ENCODE measurements at places on chromosomes 2 and 18. TPM values are rescaled to one million over a fixed set of nuclear protein-coding genes. Genes with fewer than 3 reads are reported as not detected.

DNA sequence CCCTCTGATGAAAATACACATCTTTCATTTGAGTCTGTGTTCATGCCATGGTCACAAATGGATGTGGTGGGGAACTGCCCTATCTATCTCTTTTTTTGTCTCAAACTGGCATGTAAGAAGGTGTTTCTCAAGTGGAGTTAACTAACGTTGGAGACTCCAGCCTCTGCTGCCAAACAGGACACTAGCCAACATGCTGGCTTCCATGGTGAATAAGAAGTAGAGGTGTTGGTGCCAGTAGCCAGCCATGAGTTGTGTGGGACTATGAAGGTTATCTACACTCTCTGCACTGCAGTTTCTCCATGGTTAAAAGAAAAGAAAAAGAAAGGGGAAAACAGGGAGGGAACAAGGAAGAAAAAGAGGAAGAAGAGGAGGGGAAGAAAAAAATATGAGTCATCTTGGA lies 149.0 kb upstream of the TMEM200C start:
- no peak overlapping the region for H3K27ac ChIP-seq
- no peak overlapping the region for H3K4me3 ChIP-seq
- H3K4me1 ChIP-seq = no peaks in the 10 kb centered on the region
- DNase-seq = no peak

DNA sequence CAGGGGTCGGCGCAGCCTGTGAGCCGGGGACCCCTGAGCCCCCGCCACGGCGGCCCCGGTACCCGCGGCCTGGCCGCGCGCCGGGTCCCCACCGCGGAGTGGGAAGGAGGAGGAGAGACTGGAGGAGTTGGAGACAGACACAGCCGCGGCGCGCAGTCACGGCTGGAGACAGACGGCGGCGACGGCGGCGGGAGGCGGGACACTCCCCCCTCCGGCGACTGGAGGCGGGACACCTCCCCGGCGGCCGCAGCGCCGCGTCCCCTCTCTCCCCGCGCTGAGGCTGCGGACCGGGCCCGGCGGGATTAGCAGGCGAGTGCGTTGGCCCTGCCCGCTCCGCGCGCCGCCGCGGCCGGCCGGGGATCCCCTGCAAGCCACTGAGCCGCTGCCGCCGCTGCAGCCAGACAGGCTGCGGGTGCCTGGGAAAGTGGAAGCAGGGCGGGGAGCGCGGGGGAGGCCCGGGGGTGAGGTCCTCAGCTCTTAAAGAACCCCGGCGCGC lies 1.0 kb upstream of the LDLRAD4 start:
- peaks cover 45% of the 10 kb centered on the region for H3K4me1 ChIP-seq
- peak overlapping the region; percentile 87 for H3K4me3 ChIP-seq
- peak overlapping the region; percentile 85 for H3K27ac ChIP-seq
- no peaks in the 10 kb centered on the region for H3K36me3 ChIP-seq
- no peaks in the 10 kb centered on the region for H3K27me3 ChIP-seq

DNA sequence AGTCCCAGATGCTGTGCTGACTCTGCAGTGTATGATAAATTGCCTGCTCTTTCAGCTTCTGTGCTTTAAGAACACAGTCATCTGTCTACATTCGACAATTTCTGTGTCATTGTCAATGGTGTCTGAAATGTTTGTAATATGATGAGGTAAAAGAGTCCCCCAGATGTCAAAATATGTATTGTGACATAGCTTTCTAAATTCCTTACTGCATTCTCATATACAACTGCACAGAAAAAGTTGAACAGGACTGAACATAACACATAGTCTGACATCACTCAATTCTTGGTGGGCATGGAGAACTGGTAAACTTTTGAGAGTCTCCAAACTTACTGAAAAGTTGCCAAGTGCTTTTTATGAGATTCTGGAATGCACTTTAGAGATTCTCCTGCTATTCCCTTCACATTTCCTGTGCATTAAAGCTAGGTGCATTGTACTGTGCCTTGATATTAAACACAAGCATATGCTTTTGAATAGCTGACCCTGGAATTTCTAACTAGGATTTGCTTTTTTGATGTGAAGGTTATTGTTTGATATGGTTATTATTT lies 48.1 kb upstream of the ARHGAP28 start:
- no peak for DNase-seq
- no peak overlapping the region for H3K4me3 ChIP-seq
- no peak overlapping the region for H3K27ac ChIP-seq

GRCh38 chr2:42116195-42117181 lies 52.7 kb upstream of the EML4 start:
- H3K27me3 ChIP-seq = no peaks in the 10 kb centered on the region
- peak overlapping the region; percentile 54 for H3K27ac ChIP-seq
- DNase-seq = no peak
- no peak overlapping the region for H3K4me3 ChIP-seq
- H3K4me1 ChIP-seq = peaks cover 3% of the 10 kb centered on the region

GRCh38 chr2:8281950-8282857 lies 399.7 kb upstream of the ID2 start:
- H3K4me1 ChIP-seq = no peaks in the 10 kb centered on the region
- H3K27ac ChIP-seq = no peak overlapping the region
- DNase-seq = no peak
- H3K4me3 ChIP-seq = no peak overlapping the region

DNA sequence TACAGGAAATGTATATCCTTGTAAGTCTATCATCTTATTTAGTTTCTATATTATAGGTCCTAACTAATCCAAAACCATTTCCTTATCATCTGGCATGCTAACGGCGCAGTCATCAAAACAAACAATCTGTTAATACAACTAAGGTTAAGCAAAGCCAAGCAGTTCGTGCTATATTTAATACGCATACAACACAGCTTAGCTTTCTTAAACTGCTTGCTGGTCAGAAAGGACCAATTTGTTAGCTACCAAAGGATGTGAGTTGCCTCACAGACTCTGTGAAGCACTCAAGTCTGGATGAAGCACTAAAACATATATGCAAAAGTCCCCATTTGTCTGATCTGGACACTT lies 67.0 kb downstream of the ZEB2 start:
- DNase-seq = no peak
- no peaks in the 10 kb centered on the region for H3K27me3 ChIP-seq
- no peaks in the 10 kb centered on the region for H3K36me3 ChIP-seq

GRCh38 chr2:85903849-85904248 lies 15.1 kb upstream of the ST3GAL5 start:
- H3K27ac ChIP-seq = no peak overlapping the region
- H3K4me3 ChIP-seq = no peak overlapping the region
- H3K4me1 ChIP-seq = peaks cover 3% of the 10 kb centered on the region
- H3K36me3 ChIP-seq = no peaks in the 10 kb centered on the region
- no peaks in the 10 kb centered on the region for H3K27me3 ChIP-seq

DNA sequence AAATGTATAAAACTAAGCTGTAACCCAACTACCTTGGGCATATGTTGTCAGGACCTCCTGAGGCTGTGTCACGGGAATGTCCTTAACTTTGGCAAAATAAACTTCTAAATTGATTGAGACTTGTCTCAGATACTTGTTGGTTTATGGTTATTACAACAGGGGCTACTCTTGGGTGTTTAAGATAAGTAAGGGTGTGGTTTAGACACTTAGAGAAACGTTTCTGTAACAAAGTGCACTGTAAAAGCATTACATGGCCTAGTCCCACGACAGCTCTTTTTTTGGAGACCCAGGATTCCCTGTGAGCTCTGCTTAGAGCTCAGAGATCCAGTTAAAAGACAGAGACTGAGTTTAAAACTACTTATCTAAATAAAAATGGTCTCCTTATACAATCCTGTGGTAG lies 32.3 kb upstream of the LIPG start:
- H3K27me3 ChIP-seq = no peaks in the 10 kb centered on the region
- H3K27ac ChIP-seq = no peak overlapping the region
- H3K4me1 ChIP-seq = no peaks in the 10 kb centered on the region
- DNase-seq = no peak

- no peak overlapping the region for H3K27ac ChIP-seq
- DNase-seq = no peak
- no peaks in the 10 kb centered on the region for H3K4me1 ChIP-seq
- no peaks in the 10 kb centered on the region for H3K27me3 ChIP-seq
- no peak overlapping the region for H3K4me3 ChIP-seq
These were observed 22.2 kb downstream of the TSN start for GRCh38 chr2:121777699-121778058.

- no peak for DNase-seq
- H3K4me3 ChIP-seq = no peak overlapping the region
- H3K27me3 ChIP-seq = no peaks in the 10 kb centered on the region
- no peak overlapping the region for H3K27ac ChIP-seq
- H3K4me1 ChIP-seq = peaks cover 38% of the 10 kb centered on the region
These were observed 3.6 kb downstream of the RPRM start for GRCh38 chr2:153474876-153475435.

GRCh38 chr2:42974721-42975717 lies 182.6 kb upstream of the HAAO start:
- peaks cover 10% of the 10 kb centered on the region for H3K4me1 ChIP-seq
- no peaks in the 10 kb centered on the region for H3K36me3 ChIP-seq

GRCh38 chr2:6793371-6793770 lies 72.3 kb downstream of the CMPK2 start:
- no peak for DNase-seq
- H3K36me3 ChIP-seq = no peaks in the 10 kb centered on the region
- no peaks in the 10 kb centered on the region for H3K27me3 ChIP-seq
- H3K4me1 ChIP-seq = no peaks in the 10 kb centered on the region
- H3K4me3 ChIP-seq = no peak overlapping the region

- DNase-seq = no peak
- no peaks in the 10 kb centered on the region for H3K4me1 ChIP-seq
- peaks cover 67% of the 10 kb centered on the region for H3K36me3 ChIP-seq
- H3K27ac ChIP-seq = no peak overlapping the region
- H3K27me3 ChIP-seq = no peaks in the 10 kb centered on the region
These were observed 21.2 kb downstream of the ATIC start for GRCh38 chr2:215332872-215333595.

DNA sequence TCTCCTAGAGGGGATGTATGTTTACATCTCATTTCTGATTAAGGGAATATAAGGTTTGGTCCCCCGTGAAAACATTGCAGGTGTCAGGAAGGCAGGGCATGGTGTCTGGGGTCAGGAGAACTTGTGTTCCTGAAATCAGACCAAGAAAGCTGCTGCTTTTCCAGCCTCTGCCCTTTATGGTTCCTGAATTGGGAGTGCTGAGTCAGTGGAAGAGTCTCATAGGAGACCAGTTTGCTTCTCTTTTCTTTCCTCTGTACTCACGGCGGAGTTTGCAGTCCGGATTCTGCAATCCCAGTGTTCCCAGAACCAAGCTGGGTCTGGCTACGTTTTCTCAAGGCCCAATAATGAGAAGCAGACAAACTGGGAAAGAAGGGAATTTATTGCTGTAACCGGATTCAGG lies 5.1 kb upstream of the MARCO start:
- no peak overlapping the region for H3K27ac ChIP-seq
- H3K36me3 ChIP-seq = no peaks in the 10 kb centered on the region
- H3K27me3 ChIP-seq = no peaks in the 10 kb centered on the region
- no peak overlapping the region for H3K4me3 ChIP-seq
- no peaks in the 10 kb centered on the region for H3K4me1 ChIP-seq

- no peaks in the 10 kb centered on the region for H3K4me1 ChIP-seq
- H3K4me3 ChIP-seq = no peak overlapping the region
- no peaks in the 10 kb centered on the region for H3K36me3 ChIP-seq
- no peak for DNase-seq
These were observed 1018.9 kb upstream of the ZEB2 start for GRCh38 chr2:145538661-145539350.

DNA sequence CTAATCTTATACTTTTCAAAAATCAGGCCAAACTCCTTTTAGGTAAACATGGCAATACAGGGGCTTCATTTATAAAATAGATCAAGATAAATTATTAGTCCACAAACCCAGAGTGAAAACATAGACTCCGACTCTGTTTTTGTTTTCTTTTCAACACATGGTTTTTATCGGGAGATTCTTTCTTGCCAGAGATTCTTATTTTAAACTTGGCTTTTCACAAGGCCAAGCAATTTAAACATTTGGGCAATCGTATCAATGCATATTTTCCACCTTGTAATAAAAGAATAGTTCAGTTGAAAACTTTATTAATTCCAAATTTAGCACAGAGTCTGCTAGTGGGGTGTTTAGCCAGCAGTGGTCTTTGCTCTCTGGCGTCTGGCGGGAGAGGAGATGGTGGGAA lies 71.9 kb downstream of the SOX11 start:
- H3K36me3 ChIP-seq = no peaks in the 10 kb centered on the region
- H3K27me3 ChIP-seq = no peaks in the 10 kb centered on the region
- no peak overlapping the region for H3K4me3 ChIP-seq
- H3K4me1 ChIP-seq = no peaks in the 10 kb centered on the region
- DNase-seq = no peak

- H3K36me3 ChIP-seq = no peaks in the 10 kb centered on the region
- H3K27ac ChIP-seq = no peak overlapping the region
- no peaks in the 10 kb centered on the region for H3K27me3 ChIP-seq
- H3K4me3 ChIP-seq = no peak overlapping the region
- H3K4me1 ChIP-seq = no peaks in the 10 kb centered on the region
- no peak for DNase-seq
These were observed 5.0 kb upstream of the CRYGB start for GRCh38 chr2:208150956-208151355.

DNA sequence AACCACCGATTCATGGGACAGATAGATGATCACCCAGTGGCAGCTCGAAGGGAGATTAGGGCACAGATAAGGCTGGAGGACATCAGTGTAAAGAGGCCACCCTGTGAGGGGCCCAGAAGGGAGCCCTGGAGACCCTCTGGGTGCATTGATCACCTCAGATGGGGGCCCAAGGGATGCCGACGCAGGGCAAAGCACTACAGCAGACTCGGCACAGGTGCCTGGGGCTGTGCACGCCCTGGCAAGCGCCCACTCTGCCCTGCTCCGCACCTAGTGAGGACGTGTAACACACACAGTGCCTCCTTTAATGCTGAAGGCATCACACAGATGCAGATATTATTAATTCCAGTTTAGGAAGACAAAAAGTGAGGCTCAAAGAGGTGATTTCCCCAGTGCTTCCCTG lies 9.5 kb downstream of the GYPC start:
- no peak for DNase-seq
- H3K27ac ChIP-seq = peak overlapping the region; percentile 3
- no peaks in the 10 kb centered on the region for H3K36me3 ChIP-seq
- peaks cover 12% of the 10 kb centered on the region for H3K4me1 ChIP-seq
- H3K27me3 ChIP-seq = no peaks in the 10 kb centered on the region

- DNase-seq = peak; percentile 11
- H3K36me3 ChIP-seq = peaks cover 2% of the 10 kb centered on the region
- H3K27me3 ChIP-seq = no peaks in the 10 kb centered on the region
- no peak overlapping the region for H3K27ac ChIP-seq
- no peak overlapping the region for H3K4me3 ChIP-seq
- no peaks in the 10 kb centered on the region for H3K4me1 ChIP-seq
These were observed 139.7 kb downstream of the ROCK1 start for GRCh38 chr18:20971886-20972267.

- H3K27me3 ChIP-seq = no peaks in the 10 kb centered on the region
- no peak overlapping the region for H3K4me3 ChIP-seq
- H3K36me3 ChIP-seq = no peaks in the 10 kb centered on the region
- H3K27ac ChIP-seq = no peak overlapping the region
These were observed 28.8 kb downstream of the CTDP1 start for GRCh38 chr18:79708412-79708811.

GRCh38 chr2:64581018-64581417 lies 56.9 kb downstream of the AFTPH start:
- H3K36me3 ChIP-seq = no peaks in the 10 kb centered on the region
- no peaks in the 10 kb centered on the region for H3K4me1 ChIP-seq
- no peak for DNase-seq
- no peak overlapping the region for H3K4me3 ChIP-seq

The ANKRD29 gene
- 13.7 TPM for total RNA-seq

The CCDC121 gene
- total RNA-seq = 3.8 TPM

The CFC1 gene
- total RNA-seq = not detected

The VWC2L gene
- total RNA-seq = not detected

The INO80C gene
- 7.1 TPM for total RNA-seq

The MC5R gene
- not detected for total RNA-seq

The SKA1 gene
- not detected for total RNA-seq
